ENCODE measurements at places on chromosomes 4 and X.
A peak's percentile ranks its signal among the peaks of the same experiment; 100 is the strongest.

DNA sequence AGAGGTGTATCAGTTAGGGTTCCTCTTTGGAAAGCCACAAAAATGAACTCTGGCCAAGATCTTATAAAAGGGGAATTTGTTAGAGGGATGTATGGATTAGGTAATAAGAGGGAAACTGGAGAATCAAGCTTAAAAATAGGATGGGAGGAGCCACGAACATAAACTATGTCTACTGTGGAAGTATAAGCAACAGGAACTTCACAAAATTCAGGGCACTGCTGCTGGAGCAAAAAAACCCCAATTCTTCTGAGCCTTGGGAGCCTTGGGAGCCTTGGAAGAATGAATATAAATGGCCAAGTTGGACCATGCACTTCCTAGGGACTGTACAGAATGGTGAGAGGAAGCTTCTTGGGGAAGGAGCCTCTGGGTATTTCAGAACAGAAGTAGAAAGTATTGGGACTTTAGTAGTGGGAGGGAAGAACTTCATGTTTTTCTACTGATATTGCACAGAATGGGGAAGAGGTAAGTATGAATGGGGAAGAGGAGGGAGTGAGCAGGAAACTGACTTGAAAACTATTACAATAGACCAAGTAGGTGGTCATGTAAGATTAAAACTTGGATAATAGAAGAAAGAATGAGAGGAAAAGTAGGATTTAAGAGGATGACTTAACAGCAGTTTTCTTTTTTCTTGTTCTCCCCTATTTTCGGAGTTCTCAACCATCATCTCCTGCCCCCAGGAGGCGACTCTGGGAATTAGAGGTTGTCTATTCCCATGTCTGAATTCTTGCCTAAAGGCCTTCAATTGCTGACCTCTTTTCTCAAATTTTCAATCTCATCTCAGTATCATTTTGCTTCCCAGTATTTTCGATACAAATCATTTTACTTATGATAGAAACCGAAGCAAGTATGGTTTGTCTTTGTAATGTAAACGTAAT is 44.4 kb upstream of the TAPT1 start:
- no peak for DNase-seq

DNA sequence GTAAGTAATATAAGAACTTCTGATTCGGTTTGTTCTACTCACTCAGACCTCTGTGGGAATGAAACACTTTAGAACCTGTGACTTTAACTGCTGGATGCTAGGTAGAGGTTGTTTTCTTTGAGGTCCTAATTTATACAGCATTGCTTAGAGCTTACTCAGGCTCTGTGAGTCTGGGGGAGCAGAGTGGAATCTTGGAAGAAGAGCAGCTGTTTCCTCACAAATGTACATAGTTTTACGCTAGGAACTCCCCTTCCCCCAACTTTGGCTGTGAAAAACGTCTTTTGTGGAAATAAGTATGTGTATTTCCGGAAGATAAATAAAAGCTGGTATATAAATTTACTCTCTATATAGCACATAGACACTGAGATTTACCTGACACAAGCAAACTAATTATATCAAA is 141.4 kb downstream of the NAA11 start:
- DNase-seq = no peak

- no peak for DNase-seq
Measured at GRCh38 chrX:37434362-37434761, 85.2 kb downstream of the PRRG1 start.

- DNase-seq = no peak
Measured at GRCh38 chr4:8847331-8847730, 24.3 kb downstream of the HMX1 start.

DNA sequence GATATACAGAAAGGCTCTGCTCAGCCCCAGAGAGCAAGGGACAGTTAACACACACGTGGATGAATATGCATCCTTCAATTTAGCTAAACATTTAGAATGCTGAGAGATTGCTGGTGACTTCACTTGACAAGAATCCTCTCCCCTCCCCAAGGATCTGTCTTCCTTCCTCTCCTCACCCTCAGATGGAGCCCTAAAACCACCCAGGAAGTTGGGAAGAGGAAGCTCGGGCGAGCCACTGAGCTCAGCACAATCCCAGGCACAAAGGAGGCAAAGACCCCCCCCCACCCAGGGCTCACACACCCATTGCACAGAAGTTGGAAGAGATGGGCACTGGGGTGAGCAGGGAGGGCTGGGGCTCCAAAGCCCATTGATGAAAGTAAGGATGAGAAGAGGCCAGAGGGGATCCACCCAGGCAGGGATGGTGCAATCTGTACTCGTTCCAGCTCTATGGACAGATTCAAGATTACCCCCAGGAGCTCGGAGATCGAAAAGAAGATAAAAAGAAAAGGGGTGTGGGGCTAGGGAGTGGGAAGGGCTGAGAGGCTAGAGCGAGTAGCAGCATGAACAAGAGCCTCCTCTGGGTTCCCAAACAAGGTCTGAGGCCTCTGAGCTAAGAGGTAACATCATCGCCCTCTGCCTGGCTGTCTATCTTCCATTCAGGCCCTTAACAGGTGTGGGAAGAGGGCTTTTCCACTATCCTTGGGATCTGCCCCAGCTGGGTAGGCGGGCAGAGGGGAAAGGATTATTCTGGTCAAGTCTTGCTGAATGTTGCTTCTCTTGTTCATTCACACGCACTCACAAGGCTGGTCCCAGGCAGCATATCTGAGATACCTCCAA is 1.2 kb downstream of the TFE3 start:
- no peak for DNase-seq

DNA sequence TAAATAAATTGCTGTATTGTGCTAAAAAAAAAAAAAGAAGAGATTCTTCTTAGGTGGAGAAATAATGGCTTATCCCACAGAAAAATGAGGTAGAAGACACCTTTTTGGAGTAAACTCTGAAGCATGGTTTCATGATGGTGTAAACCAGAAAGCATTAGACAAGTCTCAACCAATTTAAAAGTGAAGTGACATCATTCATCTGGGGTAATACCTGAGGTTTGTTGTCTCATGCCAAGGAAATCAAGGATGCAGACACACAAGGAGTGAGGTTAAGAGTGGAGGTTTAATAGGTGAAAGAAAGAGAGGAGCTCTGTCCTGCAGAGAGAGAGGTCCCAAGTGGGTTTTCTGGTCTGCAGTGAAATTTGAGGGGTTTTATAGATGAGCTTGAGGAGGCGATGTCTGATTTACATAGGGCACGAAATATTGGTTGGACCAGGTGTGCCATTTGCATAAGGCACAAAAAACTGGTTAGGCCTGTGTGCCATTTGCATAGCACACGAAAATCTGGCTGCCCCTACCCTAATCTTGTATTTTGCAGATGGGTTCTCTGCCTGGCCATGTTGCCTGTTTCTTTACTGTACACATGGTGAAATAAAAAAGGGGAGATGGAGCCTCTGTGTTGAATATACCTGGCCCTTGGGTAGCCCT is 25.0 kb upstream of the CWH43 start:
- no peak for DNase-seq

DNA sequence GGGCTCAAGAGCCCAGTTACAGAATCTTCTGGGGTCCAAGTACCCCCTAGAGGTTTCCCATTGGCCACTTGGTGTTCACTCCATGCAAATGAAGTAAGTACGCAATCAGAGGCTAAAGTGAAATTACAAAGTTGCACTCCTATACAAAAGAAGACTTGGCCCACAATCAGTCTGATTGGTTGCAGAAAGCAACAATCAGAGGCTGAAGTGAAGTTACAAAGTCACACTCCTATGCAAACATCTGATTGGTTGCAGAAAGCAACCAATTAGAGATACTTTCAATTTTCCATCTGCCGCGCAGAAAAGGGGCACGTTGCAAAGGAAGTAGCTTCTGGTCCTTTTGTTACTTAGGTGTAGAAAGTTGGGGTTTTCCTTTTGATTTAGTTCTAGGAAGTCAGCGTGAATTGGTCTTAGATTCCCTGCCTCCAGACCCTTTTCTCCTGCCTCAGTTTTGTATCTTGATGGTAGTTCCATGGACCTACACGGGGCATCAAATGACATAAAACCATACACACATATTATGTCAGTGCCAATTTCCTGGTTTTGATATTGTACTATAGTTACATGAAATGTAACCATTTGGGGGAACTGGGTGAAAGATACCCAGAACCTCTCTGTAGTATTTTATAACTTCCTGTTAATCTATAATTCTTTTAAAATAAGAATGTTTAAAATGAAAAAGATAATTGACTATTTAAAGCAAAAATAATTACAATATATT is 12.4 kb upstream of the PIN4 start:
- DNase-seq = no peak

GRCh38 chr4:53937327-53937726 is 127.1 kb downstream of the CHIC2 start:
- DNase-seq = no peak

DNA sequence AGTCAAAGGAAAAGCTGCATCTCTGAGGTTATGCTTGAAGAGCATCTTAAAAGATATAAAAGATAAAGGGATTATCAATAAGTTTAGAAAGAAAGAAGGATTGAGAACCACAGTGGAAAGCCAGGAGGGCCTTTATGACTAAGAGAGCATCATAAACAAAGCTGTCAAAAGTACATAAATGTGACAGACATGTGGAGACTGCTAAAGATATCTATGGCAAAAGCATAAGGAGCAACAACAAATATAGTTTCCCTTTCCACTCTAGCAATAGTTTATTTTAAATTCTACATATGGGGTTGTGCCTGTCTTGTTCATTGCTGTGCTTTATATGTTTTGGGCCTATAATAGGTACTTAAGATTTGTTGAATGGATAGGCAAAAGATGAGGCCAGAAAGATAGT is 97.3 kb downstream of the RNF150 start:
- DNase-seq = no peak

DNA sequence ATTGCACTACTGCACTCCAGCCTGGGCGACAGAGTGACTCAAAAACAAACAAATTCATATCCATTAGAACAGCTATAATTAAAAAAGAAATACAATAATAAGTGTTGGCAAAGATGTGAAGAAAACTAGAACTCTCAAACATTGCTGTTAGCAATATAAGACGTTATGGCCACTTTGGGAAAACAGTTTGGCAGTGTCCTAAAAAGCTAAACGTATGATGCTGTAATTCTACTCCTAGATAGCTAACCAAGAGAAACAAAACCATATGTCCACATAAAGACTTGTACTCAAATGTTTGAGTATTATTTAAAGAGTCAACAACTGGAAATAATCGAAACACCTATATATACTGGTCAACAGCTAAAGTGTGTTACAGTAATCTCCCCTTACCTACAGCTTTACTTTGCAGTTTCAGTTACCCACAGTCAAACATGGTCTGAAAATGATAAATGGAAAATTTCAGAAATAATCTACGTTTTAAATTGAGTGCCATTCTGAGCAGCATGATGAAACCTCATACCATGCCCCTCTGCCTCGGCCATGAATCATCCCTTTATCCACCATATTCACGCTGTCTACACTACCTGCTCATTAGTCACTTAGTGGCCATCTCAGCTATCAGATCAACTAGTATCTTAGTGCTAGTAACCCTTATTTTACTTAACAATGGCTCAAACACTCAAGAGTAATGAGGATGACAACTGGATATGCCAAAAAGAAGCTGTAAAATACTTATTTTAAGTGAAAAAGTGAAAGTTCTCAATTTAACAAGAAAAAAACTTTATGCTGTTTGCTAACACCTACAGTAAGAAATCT is 4.9 kb downstream of the ELF2 start:
- no peak for DNase-seq

GRCh38 chrX:17525762-17526555 is 151.0 kb downstream of the NHS start:
- no peak for DNase-seq

GRCh38 chr4:38268108-38268820 is 308.1 kb downstream of the PTTG2 start:
- no peak for DNase-seq

DNA sequence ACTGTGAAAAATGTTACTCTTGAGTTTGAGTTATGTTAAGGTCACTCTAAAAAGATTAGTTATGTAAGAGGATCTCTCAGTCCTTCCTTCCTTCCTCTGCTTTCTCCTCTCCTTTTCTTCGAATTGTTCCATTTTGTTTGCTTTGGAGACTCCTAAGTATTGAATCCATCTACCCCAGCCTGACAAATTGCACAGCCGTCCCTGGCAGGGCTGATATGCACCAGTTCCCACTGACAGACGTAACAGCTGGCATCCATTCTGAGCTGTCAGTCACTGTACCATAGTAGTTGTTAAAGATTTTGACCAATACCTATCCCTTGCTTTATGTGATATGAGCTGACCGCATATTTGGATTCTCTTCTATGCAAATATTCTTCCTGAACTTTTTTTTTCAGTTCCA is 210.7 kb upstream of the IGFBP7 start:
- no peak for DNase-seq

- no peak for DNase-seq
Measured at GRCh38 chrX:49271341-49271740, 1.7 kb downstream of the PPP1R3F start.

DNA sequence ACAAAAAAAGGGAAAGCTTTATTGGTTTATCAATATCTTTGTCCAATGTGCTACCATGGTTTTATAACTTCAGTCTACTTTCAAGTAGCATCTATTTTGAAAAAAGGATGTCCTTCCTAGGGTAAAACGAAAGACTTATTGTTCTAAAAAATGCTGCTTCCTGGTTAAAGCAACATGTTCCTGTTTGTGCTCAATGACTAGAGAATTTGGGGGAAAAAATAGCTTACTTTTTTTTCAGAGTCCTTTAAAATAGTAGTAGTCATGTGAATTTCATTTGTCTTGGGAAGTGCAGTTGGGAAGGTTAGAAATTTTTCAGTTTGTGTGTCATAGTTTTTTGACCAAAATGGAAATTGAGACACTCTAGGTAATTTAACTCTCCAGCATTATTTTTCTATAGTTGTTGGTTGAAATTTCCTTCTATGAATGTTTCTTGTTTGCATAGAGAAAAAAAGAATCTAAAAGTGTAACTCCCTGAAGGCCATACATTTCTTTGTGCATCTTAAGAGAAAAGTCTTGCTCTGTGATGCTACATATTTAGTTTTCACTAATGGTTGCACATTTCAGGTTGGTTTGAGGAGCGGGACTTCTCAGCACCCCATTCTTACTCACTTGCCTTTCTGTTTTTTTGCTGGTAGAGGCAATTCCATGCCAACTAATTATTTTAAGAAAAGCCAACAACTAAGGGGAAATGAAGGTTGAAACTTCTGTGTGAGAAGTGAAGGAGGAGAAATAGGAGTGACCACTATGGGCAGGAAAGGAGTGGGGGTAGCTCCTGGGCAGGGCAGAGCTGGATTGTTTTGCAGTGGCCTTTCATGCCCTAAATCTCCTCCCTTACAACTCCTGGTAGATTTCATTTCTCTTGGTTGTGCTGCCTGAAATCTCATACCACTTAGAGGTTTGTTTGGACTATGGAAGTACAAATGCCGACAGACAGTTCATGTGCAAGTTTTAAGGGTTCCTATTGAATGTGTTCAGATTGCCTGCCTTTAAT is 76.4 kb downstream of the RAPGEF2 start:
- no peak for DNase-seq

DNA sequence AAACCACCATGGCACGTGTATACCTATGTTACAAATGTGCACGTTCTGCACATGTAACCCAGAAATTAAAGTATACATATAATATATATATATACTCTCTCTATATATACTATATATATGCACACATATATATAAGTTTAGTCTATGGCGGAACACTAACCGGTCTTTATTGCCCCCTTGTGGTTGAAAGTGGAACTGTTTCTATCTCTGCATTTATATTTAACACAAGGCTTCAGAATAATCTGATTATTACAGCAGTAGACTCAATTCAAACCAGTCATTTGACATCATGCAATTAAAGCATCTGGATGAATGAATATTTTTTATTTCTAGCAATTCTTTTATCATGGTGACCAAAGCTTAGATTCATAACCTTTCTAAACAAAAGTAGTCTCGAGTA is 14.6 kb downstream of the RAB9B start:
- DNase-seq = peak; percentile 39

Measured in NCI-H748 treated with DMSO at 0.1 percent for 48 hours (cell line).